ENCODE measurements at places on chromosomes 7 and 10. TPM values are rescaled to one million over a fixed set of nuclear protein-coding genes. Genes with fewer than 3 reads are reported as not detected.

NKX1-2 gene
- total RNA-seq: 0.02 TPM

- DNase-seq: no peak
Measured at GRCh38 chr7:81626008-81626407, 143.8 kb downstream of the HGF start.

DNA sequence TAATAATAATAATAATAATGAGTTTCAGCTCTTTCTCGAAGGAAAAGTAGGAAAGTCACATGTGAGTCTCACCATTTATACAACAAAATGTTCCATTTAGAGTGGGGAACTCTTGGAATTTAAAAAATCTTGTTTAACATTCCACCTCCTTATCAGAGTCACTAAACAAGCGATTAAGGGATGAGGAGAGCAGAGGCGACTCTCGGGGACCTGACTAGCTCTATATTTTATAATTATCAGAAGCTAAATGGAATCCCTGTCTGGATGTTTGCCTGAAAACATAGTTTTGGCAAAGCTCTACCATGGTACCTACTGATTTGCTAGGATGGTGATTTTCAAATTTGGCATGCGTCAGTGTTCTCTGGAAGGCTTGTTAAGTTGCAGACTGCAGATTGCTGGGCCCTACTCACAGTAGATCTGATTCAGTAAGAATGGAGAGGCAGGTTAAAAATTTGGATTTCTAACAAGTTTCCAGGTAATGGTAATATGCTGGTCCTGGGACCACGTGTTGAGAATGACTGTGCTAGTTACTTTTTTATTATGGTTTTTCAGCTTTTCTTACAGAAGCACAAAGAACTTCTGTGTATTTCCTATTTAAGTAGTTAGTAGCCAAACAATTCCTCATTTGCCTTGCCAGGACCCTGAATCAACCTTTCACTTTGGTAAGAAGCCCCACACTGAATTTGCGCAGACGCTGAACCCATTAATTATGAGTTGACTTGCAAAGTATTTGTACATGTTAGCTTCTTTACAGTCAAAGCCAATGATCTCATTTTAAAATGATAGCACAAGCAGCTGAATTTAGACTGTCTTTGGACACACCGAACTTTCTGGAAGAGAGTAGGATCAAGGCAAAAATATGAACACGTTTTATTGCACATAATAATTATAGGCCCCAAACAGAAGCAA, 39.5 kb downstream of the CPED1 start:
- no peak for DNase-seq

BAMBI gene
- total RNA-seq: 51.3 TPM

DNA sequence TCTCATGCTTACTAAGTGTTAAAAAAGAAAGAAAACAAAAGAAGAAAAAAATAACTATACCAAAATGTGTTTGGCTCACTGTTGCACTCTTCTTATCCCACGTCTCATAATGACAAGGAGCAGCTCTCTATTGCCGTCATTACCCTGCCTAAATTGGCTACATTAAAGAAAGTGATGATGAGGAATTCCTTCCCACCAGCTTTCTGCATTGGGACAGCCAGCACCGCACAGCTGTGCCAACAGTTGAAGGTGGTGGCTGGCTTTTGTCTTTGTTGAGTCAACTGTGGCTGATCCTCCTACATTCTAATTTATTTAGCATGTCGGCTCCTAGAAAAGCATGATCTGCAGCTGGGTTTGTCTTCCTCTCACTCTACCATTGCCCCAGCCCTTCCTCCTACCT, 751.8 kb downstream of the KCNMA1 start:
- no peak for DNase-seq

GRCh38 chr7:134865001-134865845, 85.8 kb downstream of the CALD1 start:
- DNase-seq: no peak

SYCE1 gene
- not detected for total RNA-seq

Data from H4 (cell line).